ENCODE measurements at places on chromosomes 12 and 14.

GRCh38 chr12:132631666-132632065 lies 13.1 kb downstream of the P2RX2 start:
- DNase-seq, result no peak

DNA sequence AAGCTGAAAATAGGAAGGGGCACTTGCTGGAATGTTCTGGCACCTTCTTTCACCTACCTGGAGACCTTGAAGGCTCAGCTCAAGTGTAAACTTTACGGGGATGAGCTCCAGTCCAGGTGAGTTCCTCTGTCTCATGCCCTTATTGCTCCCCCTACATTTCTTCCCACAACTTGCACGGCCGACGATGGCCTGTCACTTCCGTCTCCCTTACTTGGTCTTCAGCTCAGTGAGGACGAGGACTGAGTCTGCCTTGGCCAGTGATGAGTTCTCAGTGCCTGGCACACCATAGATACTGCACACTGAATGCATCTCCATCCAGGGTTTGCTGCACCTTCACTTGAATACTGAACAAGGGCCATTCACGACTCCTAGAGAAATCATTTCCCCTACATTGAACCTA lies 21.4 kb downstream of the ADGRD1 start:
- DNase-seq, result peak; percentile 11

GRCh38 chr12:115946092-115946491 lies 331.4 kb downstream of the MED13L start:
- DNase-seq, result no peak

GRCh38 chr12:68560851-68561422 lies 49.8 kb upstream of the RAP1B start:
- no peak for DNase-seq

GRCh38 chr14:85416771-85417170 lies 113.2 kb upstream of the FLRT2 start:
- DNase-seq, result no peak

DNA sequence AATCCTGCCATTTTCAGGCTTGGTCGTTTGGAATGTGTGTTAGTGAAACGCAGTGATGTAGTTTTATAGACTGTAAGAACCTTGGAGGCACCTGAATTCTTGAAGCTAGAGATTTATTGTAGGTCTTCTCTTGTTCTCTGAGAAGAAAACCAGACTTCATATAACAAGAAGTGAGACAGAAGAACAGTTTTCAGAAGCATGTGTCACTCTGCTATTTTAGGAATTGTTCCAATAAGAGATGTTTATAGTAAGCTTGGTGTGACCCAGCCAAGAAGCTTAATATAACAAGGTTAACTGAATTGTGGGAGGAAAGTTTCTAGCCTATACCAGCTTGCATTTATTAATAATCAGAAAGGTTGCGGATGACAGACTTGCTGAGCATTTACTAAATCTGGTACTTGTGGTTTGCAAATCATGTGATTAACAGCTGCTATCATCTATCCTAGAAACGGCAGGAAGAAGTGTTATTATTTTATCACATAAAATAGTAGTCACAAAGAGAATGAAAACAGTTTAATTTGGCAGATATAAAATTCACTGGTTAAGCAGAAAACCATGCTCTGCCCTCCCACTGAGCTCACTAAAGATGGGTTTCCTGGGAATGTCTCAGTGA lies 49.2 kb upstream of the BCAT1 start:
- DNase-seq, result no peak

GRCh38 chr12:91007531-91008290 lies 2.9 kb upstream of the EPYC start:
- no peak for DNase-seq

- no peak for DNase-seq
These were observed 94.6 kb upstream of the SCAF11 start for GRCh38 chr12:46084666-46085631.

DNA sequence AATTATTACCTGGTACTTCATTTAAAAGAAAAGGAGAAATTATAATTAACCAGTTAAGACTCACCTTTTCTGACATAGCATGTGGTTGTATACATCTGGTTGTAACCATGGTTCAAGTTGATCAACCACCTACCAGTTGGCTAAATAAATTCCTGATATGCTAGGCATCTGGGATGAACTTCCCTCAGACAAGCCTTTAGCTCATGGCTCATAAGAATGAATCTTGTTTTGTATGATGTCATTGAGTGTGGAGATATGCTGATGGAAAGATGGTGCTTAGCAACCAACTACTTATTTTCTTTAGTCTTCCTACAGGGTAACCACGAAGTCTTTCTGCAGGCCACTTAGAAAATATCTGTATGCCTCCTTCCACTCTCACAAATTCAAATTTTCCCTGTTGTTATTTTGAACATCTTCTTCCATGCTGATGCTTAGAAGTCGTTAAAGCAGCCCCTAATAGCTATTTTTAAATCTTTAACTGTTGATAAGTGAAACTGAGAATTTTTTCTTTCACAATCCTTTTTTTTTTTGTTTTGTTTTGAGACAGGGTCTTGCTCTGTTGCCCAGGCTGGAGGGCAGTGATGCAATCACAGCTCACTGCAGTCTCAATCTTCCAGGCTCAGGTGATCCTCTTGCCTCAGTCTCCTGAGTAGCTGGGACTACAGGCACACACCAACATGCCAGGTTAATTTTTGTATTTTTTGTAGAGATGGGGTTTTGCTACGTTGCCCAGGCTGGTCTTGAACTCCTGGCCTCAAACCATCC lies 51.9 kb upstream of the PTHLH start:
- no peak for DNase-seq

- DNase-seq, result no peak
These were observed 15.6 kb upstream of the TFCP2 start for GRCh38 chr12:51188359-51189051.

DNA sequence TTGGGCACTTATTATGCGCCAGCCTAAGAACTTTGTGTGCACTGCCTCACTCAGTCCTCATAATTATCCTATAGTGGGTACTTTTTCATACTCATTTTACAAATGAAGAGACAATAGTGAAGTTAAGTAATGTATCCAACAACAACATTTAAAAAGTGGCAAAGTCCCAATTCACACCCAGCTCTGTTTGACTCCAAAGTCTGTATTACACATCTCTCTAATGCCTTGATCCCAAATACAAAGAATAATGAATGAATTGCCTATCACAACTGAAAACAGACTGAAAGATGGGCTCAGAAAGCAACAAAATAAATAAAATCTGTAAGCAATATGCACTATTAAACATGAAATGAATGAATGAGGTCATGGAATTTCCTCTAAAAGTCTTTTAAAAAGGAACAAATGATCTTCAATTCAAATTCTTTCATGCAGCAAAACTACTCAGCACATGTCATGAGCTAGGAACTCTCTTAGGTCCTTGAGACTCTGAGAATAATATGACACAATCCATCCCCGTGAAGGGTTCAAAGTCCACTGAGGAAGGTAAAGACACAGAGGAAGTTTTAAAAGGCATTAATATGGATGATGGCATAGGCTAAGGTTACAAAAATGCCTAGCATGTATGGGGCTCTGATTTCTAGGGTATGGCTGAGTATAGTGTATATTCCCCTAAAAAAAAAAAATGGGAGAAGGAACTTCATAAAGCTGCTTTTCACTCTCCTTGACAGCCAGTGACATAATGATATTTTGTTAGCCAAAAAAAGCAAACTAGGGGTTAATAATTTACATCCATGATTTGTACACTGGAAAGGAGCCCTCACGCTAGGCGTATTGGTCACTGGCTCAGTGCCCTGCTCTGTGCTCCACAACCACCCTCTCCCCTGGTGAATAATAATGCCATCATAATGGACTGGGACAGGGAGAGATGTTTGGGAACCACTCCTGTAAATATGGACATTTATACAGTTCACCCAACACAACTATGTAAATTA lies 103.4 kb downstream of the SLC2A13 start:
- no peak for DNase-seq

DNA sequence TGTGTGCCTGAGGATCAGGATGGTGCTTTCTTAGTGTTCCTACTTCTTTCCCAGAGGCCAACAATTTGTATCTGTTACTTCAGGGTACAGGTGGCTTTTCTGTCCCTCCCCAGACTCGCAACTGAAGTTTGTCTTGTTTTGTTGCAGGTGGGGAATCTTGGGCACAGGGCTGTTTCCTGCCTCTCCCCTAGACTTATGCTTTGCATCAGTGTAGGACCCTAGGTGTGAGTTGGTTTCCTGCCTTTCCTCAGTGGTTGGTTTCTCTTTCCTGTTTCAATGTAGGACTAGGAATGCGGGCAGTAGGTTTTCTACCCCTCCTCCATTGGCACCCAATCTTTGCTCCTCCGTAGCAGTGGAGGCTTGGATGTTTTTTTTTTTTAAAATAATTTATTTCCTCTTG lies 87.0 kb downstream of the TRMT5 start:
- no peak for DNase-seq

DNA sequence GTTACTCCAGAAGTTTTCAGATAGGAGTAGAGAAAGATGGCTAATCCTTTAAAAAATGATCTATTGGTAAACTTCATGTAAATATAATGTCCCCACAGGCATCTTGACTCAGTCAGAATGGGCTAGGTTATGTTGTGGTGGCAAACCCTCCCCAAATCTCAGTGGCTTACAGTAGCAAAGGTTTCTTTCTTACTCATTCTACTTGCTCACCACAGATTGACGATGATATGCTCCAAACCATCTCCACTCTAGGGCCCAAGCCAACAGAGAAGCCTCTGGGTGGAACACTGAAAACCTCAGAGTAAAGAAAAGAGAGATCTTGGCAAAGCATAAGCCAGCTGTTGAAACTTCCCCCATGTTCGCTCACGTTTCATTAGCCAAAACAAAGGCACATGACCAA lies 146.4 kb downstream of the EMP1 start:
- DNase-seq, result no peak

- no peak for DNase-seq
These were observed 231.2 kb upstream of the DCN start for GRCh38 chr12:91413581-91414546.

- DNase-seq, result no peak
These were observed 173.2 kb downstream of the EGLN3 start for GRCh38 chr14:33777681-33778080.

DNA sequence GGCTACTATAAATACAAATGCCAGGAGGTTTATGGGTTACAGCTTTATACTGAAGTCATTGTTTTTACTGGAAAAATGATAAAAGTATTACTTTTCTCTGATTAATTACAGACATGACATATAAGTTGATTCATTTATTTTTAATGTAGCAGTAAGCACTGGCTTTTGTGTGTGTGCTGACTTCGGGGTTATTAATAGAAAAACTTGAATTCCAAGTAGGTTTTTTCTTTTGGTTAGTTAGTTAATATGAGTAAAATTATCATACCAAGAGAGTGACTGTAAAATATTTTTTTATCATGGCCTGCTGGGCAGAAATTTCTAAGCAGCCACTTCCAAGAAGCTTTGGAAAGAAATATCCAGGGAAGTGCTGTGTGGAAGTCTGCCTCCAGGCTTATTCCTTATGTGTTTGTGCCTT lies 56.4 kb downstream of the IFT81 start:
- no peak for DNase-seq

GRCh38 chr12:34290381-34290995 lies 268.2 kb downstream of the ALG10 start:
- DNase-seq, result no peak

- DNase-seq, result no peak
These were observed 10.7 kb upstream of the TCL1B start for GRCh38 chr14:95675486-95675885.

DNA sequence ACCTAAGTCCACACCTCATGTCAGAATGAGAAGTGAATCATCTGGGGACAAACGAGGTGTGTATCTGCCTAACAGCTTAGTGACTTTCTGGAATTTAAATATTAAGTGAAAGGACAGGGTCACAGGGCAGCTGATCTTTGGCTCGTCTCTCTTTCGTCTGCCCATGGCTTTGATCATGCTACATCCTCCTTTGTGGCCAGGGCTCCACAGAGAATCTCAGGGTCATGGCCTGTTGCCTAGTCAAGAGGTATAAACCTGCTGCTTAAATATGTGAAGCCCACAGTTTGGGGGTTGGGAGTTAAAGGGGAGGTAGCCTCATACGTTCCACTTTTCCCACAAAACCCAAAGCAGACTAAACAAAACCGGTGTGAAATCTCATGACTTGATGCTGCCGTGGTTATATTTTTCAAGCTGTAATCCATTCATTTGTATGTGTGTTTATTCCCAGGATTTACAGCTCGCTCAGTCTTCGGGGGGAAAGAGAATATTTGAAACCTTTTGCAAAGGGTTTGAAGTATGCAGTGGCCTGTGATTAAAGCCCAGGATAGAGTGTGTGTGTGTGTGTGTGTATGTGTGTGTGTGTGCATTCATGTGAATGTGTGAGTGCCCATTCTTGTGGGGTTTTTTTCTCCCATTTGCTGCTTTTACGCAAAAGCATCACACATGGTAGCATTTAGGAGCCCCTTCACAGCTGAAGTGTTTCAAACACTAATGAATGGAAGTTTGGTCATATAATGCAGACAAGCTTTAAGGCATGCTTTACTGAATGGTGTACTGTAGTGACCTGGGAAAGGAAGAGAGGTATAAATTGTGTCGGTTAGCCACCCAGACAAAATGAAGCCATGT lies 137.1 kb downstream of the HMGA2 start:
- no peak for DNase-seq

DNA sequence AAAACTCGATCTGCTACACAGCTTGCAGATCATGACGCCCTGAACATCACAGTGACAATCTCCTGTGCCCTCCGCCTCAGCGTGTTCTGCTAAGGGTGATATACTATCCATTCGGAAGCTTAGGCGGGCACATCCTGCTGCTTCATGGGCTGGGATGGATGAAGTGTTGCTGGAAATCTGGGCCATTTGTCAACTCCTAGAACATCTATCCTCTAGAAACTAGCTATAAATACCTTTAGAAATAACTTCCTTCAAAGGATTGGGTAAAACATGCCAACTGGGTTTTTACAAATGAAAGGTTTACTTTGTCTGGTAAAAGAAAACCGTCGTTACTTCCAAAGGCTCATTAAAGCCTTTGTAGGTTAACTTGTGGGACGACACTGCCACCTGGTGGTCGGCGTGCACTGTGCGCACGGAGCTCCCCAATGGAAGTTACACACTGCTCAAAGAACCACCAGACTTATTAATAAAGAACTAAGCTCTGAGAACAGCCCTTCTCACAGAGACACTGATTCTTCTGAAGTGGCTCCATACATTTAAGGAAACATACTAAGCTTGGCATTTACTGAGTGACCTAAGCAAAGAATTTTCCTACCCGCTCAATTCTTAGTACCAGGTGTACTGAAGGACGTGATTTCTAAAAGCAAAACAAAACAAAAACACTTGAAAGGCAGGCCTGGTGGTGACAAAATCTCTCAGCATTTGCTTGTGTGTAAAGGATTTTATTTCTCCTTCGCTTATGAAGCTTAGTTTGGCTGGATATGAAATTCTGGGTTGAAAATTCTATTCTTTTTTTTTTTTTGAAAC lies 21.6 kb upstream of the CACNA2D4 start:
- peak; percentile 88 for DNase-seq

All from right hindlimb (tissue), 1 donor.